ENCODE measurements at places on chromosomes 4 and X.

- no peak for DNase-seq
These were observed 477.1 kb upstream of the GALNT7 start for GRCh38 chr4:172691552-172691951.

DNA sequence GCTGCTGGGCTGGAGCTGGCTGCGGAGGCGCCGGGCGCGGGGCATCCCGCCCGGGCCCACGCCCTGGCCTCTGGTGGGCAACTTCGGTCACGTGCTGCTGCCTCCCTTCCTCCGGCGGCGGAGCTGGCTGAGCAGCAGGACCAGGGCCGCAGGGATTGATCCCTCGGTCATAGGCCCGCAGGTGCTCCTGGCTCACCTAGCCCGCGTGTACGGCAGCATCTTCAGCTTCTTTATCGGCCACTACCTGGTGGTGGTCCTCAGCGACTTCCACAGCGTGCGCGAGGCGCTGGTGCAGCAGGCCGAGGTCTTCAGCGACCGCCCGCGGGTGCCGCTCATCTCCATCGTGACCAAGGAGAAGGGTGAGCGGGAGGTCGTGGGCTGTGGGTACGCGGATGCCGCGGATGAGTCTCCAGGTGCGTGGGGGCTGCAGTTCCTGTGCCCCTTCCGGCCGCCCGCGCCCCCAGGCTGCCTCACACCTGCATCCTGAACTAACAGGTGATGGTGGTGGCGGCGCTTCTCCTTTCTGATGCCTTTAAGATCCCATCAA, 499 bp downstream of the CYP2U1 start:
- DNase-seq, result peak; percentile 58

DNA sequence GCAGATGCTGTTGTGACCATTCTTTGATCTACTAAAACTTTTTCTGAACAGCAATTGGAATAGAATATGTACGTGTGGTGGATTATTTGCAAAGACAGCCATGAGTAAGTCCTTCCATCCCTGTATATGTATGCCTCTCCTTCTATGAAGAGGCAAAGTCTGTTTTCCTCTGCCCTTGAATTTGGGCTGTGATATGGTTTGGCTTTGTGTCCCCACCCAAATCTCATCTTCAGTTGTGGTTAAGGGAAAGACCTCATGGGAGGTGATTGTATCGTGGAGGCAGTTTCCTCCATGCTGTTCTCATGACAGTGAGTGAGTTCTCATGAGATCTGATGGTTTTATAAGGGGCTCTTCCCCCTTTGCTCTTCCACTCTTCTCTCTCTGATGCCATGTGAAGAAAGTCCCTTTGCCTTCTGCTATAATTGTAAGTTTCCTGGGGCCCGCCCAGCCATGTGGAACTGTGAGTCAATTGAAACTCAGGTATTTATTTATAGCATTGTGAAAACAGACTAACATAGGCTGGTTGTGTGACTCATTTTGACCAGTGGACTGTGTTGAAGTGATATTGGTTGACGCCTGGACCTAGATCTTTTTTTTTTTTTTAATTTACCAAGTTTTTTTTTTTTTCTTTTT, 108.3 kb upstream of the CAMK2D start:
- no peak for DNase-seq

DNA sequence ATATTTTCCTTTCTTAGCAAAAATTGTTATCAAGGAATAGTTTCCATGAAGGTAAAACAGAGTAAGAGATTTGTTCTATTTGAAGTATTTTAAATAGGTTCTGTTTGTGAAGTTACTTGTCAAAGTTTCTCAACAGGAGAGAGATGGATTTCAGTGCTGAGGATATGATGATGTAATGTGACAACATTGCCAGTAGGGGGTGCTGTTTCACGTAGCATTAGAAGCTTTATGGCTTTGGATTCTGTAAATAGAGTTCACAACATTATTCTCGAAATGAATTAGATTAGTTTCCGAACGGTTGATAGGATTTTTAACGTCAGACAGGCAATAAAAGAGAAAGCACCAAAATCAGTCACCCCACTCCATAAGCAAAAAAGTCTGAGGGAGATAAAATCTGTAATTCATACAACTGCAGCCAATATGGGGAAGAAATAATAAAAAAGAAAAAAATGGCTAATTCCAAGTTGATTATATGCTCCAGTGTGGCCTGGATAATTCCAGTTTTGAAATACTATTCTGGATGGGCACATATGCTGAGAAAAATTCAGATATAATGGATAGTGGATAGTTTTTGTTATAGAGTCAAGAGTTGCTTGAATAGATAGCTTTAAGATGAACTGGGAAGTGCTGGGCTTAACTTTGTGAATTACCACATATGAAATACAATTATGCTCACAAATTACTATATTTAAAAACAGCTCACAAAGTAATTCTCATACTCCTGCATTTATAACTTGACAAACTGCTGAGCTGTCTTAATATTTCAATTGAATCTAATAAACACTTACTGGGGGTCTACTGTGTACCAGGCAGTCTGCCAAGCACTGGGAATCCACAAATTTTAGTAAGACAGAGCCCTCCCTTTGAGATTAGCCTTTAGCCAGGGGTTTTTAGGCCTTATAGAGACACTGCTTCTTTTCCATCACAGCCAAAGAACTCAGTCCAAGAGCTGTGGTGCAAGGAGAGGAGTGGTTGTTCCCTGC, 109.1 kb downstream of the GPAT3 start:
- DNase-seq, result peak; percentile 7

GRCh38 chr4:76293772-76294171, 12.8 kb upstream of the STBD1 start:
- DNase-seq, result no peak

DNA sequence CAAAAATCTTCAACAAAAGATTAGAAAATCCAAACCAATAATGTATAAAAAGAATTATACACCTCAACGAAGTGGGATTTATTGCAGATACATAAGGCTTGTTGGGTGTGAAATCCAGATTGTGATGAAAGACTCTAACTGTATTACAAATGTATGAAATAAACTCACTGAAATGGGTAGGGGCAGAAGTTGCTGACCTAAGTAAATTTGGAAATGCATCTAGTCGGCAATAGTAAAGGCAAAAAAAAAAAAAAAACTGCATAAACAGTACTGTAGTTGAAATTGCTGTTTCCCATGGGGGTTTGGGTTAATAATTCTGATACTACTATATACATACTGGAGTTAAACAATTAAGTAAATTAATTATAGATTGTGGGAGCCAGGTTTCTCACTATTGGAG, 130.7 kb upstream of the MAGEB18 start:
- DNase-seq, result no peak

DNA sequence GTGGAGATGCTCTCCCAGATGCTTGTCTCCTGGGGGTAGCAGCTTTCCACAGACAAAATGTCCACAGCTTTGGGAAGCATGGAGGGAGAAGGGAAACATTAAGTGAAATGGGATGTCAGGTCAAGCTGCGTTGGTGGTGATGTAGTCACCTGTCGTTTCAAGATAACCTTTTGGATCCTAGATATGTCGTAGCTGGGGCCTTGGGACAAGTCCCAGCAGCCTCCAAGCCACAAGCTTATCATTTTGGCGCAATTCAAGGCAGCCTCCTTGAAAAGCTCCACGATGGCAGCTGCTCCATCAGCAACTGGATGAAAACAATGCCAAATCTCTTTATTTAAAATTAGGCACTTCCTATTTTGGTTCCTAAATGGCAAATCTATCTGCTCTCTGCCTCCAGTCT, 52.0 kb downstream of the RTL9 start:
- DNase-seq, result no peak

GRCh38 chrX:69037786-69038185, 127.5 kb downstream of the PJA1 start:
- DNase-seq, result no peak

GRCh38 chr4:133592591-133592990, 443.5 kb downstream of the PCDH10 start:
- DNase-seq, result no peak

GRCh38 chr4:123488916-123489315, 92.3 kb downstream of the SPRY1 start:
- DNase-seq, result no peak

GRCh38 chrX:18548996-18549395, 122.9 kb downstream of the RS1 start:
- no peak for DNase-seq

- DNase-seq, result no peak
These were observed 49.5 kb downstream of the SUPT20HL2 start for GRCh38 chrX:24264383-24264782.

GRCh38 chr4:17664755-17665154, 50.3 kb downstream of the MED28 start:
- DNase-seq, result peak; percentile 3
